Urothelium cell line (cell line): ENCODE measurements at places on chromosomes 2 and 18.

DNA sequence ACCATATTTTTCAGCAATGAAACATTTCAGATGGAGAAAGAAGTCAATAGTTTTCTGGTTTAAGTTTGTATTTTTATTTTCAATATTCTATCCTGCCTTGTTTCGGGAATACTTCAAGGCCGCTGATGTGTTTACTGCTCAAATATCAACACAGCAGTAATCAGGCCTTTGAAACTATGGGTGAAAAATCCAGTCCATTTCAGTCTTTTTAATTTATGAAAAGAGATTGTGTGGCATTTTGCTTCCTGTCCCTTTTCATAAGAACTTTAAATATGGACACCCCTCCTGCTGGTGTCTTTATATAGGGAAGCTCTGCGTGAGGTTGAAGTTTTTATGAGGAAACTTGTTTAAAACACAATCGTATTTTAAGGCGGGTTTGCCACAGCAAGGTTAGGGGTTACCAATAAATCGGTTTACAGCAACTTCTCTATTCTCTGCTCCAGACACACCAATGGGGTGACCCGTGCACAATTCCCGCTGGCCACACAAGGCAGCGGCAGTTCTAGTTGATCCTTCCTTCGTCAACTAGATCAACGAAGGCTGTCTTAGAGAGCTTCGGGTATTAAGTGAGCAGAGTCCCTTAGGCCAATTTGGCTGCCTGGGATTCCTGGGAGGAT is 1.2 kb upstream of the TANC1 start:
- DNase-seq = no peak

GRCh38 chr2:240461471-240462072 is 26.1 kb downstream of the GPC1 start:
- no peak for DNase-seq

GRCh38 chr2:120348134-120348736 is 2.3 kb downstream of the INHBB start:
- no peak for DNase-seq

DNA sequence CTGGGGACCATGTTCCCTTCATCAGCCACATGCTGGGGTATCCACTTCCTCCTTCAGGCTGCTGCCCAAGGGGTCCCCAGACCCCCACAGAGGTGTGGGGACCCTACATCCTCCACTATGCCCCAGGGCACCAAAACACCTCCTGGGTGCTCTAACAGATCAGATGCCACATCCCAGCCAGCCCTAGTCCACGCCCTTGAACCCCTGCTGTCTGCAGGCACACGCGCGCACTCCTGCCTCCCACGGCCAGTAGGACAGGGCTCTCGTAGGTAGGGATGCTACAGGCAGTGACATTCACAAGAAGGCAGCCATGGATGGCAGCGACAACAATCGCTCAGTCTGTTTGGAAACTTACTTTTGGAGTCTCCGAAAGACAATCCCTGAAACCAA is 3.0 kb upstream of the GPC1 start:
- no peak for DNase-seq

DNA sequence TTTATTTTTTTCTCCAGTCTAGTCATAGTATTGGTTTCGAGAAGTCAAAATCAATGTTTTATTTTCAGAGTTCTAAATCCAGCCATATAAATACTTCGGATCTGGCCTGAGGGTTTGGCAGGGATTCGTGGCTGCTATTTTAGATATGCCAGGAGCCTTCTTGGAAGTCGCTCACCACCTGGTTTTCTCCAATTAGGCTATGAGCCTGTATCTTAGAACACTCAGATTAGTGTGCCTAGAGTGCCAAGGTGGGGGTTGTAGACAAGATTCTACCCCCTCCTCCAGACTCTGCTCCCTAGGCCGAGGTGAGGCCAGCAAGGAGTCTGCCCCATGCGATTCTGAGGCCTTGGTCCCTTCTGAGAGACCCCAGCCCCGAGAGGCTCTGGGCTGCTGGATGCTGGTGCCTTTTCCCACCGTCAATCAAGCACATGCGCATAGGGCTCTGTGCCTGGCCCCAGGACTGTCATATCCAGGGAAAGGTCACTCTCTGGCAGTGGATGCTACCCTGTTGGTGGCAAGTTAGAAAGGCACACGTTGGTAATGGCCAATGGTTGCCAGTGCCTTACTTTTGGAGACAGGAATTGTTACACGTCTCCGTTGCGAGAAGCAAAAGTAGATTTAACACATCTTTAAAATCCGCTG is 197.1 kb downstream of the AGAP1 start:
- DNase-seq = no peak

DNA sequence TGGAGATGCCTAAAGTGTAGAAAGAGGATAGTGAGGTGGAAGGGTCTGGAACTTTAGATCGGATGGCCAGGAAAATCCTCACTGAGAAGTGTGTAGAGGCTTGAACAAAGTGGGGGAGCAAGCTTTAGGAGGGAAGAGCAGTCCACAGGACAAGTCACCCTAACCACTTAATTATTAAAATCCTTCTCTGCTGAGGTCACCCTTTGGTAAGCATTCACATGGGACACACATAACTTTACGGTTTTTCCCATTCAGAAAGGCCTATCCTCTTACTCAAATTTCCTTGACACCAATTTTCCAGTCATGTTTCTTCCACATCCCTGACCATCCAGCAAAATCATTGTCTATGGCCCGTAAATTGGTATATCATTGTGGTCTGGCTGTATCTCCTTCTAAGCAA is 31.0 kb upstream of the ZEB2 start:
- DNase-seq = no peak

DNA sequence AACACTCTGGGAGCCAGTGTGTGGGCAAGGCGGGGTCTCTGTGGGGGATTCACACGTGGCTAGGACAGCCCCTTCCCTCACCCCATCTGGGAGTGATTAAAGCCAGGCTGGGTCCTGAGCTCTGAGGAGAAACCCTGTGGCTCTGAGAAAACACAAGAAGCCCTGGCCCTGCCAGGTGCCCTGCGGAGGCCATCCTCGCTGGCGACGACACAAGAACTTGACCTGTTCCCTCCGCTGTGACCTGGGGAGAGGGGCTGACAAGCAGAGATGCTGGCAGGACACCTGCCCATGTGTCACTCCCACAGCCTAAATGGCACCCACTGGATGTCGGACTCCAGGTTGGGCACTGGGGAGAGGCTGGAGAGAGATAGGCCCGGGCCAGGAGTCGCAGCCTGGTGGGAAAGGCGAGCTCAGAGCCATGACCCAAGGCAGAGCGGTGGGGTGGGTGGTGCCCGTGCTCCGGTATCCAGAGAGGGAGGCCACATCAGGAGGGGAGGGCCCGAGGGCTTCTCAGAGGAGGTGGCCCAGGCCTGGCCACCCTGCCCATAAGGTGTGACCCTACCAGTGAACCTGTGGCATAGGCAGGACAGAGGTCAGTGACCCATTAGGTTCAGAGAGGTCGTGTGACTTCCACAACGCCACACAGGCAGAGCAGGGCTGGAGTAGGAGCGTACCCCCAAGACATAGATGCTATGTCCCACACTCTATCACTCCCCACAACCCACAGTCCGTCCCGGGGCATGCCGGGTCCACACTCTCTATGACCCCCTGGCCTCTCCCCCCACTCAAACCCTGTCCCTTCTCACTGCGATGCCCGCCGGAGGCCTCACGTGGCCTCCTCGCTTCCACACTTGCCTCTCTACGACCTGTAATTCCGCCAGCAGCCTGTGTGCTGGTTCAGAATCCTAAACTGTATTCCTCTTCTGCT is 59.4 kb upstream of the HPCAL1 start:
- DNase-seq = no peak
